ENCODE measurements at places on chromosomes 1 and 21.

DNA sequence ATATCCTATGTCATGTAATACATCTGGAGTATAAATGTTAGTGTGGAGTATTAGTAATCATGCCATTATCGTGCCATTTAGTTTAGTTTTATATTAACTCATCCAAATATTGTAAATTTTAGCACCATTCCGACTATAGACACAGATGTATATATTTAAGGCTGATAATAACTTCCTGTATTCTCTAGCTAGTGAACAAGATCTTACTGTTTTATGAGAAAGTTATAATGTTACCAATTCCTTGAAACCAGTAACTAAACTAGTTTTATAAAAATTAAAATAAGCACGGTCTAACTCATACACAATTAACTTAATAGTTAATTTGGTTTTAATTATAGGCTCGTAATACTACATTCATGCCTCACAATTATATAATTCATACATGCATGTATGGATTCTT, 808.6 kb downstream of the USP25 start:
- DNase-seq, result no peak

GRCh38 chr1:201376464-201377374, 761 bp downstream of the TNNT2 start:
- DNase-seq, result no peak

DNA sequence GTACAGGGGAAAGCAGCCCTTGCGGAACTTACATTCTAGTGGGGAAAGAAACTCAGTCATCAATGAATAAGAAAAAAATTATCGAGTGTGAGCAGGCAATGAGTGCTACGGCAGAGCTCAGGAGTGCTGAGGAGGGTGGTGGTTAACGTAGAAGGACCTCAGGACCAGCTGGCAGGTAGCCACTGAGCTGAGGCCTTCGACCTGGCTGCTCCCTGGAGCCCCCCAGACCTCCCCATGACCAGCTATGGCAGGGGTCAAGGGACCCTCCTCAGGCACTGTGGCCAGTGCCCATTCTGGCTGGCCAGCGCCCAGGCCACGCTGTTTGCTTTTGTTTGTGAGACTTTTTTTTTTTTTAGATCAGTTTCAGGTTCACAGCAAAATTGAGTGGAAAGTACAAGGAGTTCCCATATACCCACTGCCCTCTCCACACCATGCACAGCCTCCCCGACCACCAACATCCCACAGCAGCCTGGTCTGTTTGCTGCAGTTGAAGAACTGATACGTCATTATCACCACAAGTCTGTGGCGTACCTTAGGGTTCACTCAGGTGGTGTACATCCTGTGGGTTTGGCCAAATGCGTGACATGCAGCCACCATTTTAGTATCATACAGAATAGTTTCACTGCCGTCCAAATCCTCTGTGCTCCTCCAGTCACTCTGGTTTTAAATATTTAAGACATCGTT, 11.8 kb upstream of the TTC22 start:
- DNase-seq, result no peak

DNA sequence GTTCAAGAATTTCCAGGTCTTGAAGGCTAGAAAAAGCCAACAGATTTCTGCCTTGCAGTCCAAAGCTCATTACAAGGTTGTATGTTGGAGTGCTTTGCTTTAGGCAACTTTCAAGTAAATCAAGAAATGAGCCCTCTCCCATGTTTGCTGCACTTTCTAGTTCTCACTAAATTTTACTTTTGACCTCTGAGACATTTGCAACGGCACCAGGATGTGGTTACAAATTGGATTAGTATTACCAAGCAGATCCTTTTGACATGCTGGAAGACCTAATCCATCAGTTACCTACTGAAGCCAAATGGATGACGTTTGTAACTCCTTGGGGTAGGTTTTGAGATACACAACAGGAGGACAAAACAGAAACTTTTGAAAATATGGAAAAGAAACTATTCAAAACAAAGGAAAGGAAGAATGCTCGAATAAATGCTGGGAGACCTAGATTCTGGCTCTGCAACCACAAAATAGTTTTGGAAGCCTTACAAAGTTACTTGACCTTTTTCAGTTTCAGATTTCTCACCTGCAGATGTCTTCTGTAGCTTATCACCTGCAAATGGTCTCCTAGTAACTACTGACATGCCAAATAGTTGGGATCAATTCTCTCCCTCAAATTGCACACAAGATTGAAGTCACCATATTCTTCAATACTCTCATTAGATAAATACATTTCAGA, 251.7 kb upstream of the ADGRL2 start:
- no peak for DNase-seq

DNA sequence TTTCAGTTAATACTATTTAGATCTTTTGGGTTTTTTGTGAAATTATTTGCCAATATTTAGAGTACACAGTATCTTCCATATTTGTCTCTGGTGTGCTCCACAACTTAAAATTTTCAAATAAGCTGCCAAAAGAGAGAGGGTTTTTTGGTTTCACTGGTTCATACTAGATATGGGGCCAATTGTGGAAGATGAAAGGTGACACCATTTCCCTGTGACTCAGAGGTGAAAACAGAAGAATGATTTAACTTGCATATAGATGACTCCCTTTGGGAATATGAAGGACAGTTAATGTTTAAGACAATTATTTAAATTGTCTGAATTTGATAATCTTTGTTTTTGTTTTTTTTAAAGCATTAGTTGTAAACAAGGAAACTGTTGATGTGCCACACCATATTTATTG, 37.5 kb downstream of the IVNS1ABP start:
- no peak for DNase-seq

GRCh38 chr21:24470852-24471251, 1136.4 kb downstream of the MRPL39 start:
- no peak for DNase-seq

GRCh38 chr1:157691285-157691920, 9.2 kb downstream of the FCRL3 start:
- DNase-seq, result no peak

DNA sequence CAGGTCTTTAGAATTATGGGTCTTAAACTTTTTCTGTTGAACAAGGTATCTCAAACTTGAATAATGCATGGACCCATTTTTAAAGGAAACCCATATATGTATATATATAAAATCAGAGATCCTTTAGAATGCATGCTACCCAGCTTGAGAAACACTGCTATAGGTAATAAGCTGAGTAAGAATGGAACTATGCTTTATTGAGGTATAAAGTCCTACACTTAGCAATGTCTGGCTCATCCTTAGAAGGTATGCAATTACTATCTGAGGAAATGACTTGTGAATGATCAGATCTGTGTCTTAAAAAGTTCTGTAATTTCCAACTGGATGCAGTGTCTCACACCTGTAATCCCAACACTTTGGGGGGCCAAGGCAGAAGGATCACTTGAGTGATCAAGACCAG, 11.2 kb downstream of the TRAF3IP3 start:
- DNase-seq, result no peak

DNA sequence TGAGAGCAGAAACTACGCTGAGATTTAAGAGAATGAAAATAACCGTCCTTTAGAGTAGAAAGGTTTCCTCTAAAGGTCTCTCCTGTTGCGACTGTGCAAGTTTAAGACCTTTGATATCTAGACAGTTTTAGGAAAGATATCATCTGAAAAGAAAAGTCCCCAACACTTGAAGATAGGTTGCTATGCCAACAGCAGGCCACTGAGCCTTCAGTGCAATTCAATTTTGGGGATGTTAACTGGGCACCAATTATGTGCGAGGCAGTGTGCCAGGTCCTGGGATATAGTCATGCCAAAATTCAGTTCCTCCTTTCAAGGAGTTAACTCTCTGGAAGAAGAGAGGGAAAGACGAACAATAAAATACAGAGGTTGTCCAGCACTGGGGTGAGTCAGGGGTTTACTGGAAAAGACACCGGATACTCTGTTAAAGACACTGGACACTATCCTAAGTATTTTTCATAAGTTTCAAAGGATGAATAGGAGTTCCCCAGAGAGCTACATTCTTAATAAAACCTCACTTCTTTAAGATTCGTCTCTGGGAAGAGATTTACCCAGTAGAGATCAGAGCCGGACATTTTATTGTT, 25.5 kb upstream of the ZNF281 start:
- no peak for DNase-seq

DNA sequence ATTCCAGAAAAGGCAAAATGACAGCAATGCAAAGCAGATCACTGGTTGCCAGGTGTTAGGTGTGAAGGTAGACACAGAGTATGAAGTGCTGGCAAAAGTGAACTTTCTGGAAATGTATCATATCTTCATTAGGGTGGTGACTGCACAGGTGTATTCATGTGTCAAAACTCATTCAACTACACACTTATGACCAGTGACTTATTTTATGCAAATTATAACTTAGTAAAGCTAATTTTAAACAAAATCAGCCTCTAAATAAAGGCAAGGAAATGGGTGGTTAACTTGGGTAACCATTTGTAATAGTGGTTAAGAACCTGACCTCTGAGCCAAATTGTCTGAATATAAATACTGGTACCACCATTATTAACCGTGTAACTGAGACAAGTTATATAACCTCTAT, 7.4 kb downstream of the COP1 start:
- no peak for DNase-seq

DNA sequence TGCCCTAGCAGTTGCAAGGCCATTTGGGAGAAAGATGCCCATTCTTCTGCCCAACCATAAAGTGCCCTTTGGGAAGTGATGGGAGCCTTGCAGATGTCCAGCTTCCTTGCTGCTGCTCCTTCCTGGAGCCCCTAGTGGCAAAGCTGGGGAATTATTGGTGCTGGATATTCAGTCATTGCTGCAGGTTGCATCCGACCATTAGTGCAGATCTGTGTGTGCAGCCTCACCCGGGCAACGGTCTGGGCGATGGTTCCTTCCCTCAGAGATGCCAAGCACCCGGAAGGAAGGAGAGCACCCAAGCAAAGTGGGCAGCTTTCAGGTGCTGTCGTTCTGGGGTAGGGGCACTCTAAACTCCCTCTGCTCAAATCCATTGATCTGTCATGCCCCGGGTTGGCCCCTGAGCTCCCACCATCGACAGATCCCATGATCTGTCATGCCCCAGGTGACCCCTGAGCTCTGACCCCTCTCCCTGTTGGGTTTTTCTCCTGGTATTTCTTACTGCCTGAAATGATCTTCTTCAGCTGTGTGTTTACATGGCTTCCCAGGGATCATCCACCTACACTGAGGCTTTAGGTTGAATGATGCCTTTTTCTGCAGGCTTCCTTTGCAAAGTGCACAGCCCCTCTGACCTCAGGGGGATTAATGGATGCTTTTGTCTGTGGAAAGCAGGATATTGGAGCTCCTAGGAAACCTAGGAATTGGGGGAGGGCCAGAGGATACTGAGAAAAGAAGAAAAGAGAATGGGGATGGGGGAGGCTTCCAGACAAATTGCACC, 467.5 kb downstream of the PTPRU start:
- DNase-seq, result no peak

- no peak for DNase-seq
These were observed 11.7 kb upstream of the FGR start for GRCh38 chr1:27646676-27647075.

DNA sequence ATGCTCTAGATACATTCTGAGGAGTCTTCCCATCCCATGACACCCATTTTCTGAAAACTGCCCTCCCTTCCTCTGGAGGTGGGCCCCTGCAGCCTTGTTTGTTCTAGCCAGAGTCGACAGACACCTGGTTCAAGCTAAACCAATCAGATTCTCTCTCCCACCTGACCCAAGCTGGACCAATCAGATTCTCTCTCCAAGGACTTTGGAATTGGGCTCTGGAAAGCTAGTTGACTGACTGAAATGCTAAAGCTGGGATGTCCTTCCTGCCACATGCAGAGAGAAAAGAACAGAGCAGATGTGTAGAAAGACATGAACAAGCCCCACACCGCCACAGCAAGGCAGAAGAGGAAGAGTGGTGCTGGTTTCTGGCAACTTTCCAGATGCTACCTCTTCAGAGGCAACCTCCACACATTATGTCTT, 24.6 kb downstream of the ASAP3 start:
- DNase-seq, result no peak

- no peak for DNase-seq
These were observed 16.2 kb upstream of the MPL start for GRCh38 chr1:43321331-43321891.

DNA sequence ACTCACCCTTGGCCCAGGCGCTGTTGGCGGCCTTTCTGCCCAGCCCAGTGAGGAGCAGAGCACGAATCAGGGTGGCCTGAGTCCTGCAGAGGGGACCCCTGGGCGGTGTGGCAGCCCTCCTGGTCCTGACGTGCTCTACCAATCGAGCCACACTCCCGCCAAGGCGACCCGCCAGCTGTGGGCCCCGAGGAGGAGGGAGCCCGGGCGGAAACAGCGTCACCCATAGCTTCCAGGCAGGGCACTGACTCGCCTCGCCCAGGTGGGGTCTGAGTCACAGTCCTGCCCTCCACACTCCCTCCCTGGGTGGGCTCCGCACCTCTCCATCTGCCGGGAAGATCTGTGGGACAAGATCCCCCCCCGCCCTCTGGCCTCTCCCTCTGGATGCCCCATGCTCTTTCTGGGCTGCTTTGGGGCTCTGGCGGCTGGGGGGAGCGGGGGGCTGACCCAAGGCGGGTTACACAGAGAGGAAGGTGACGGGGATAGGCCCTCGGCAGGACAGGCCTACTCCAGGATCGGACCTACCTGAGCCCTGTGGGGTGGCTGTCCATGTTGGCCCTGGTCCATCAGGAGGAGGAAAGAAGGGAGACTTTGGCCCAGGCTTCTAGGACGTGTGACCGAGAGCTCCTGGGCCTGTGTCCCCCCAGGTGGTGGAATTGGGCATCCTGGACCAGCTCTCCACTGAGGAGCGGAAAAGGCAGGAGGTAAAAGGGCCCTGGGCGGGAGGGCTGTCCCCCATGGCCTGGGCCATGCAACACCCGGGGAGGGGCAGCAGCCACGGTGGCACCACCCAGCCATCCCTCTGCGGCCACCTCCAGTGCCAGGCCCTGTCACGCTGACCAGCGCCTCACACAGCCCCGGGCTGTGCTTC, 14.0 kb downstream of the ARHGEF16 start:
- DNase-seq, result no peak

DNA sequence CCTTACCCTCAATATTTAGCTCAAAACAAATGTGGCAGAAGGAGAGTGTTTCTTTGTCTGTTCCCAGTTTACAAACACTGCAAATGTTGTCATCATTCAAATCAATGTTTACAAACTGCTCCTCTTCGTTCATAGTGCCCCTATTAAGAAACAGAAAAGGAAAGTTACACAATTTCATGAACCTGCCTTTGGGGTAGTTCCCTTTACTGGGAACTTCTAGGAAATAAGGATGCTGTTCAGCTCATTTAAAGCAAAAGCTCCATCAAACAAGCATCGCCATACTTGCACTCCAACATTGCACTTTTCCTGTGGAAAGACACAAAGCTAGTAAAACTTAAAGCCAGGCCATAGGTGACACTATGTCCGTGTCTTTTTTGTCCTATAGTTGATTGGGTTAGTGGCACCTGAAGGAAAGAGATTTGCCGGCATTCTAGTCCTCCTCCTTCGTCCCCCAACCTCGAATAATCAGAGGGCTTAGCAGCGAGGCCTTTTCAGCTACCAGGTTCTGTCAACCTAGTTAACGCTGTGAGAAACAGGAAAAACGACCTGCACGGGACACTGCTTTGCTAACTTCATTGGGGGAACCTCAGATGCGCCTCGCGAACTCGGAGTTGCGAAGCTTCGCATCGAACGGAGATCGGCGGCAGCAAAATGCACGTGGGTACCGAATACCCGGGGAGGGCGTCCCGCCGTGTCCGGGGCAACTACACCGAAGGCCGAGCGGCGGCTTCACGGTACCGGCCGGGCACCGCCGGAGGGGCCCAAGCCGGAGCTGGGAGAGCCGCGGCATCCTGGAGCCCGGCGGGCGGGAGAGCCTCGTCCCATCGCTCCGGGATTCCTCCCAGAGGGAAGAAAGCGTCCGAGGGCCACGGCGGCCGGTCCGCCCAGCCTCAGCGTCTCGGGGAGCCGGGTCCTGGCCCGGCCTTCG, 706 bp downstream of the C21orf91 start:
- peak; percentile 18 for DNase-seq
